ENCODE measurements at places on chromosomes 13 and 19.

DNA sequence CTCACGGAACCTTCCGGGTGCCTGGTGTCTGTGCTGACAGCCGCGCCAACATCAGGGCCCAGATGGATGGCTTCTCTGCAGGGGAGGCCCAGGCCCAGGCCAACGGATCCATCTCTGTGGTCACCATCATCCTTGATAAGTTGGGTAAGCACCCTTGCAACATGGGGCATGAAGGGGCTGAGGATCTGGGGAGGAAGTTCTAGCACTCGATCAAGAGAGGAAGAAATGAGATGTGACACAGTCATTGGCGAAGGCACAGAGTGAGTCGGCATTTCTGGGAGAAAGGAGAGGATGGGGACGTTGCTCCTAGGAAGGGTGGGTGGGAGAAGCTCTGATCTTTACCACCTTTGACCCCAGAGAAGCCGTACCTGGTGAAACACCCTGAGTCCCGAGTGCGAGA, 4.4 kb downstream of the CILP2 start:
- DNase-seq: no peak

DNA sequence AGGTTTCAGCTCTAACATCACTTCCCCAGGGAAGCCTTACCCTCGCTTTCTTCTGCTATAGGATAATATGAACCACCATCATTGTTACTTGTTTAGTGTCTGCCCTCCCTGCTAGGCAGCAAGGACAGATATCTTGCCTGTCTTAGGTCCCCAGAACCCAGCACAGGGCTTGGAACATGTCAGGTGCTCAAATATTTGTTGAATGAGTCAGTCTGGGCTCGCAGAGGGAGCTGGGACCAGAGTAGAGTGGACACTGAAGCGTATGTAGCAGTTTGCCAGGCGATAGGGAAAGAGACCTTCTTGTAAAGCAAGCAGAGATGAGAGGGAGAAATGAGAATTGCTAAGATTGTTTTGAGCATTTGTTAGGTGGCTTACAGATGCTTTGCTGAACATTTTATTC, 11.7 kb downstream of the BCKDHA start:
- no peak for DNase-seq

DNA sequence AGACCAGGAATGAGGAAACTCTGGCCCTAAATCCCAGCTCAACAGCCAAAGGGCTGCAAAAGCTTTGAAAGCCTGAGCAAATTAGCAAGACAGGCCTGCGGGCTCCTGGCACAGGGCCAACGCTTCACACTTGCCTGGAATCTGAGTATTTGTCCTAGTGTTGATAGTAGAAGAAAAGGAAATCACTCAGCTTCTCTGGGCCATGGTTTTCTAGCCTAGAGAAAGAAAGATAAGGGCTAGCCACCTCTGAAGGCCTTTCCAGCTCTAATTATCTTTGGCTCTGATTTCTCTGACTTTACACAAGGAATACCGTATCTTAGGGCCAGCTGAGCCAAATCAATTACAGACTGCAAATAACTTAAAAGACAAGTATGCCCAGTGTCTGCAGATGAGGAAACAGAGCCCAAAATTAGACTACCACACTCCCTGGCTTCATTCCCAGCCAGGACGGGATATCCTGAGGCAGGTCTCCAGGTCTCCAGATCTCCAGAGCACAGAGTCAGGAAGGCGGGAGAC, 69.6 kb downstream of the STK24 start:
- DNase-seq: no peak

DNA sequence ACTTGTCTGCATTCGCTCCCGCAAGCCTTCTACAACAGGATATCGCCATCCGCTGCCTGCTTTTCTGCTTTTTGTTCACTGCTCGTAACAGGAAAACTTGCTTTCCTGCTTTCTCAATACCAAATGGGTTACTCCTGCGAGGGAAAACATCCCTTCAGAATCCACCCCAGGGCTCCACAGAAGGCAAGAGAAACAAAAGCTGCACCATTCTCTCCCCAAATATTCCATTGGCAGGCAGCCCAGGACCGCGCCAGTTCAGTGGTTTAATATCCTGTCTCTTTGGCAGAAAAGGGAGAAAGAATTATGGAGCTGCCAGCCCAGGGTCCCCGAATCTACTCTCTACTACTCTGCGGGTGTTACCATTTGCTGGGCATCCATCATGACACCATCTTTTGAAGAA, 84.7 kb upstream of the DOCK9 start:
- DNase-seq: no peak
